Epithelial cell of umbilical artery (primary cell): ENCODE measurements at places on chromosomes 2 and 18. TPM values are rescaled to one million over a fixed set of nuclear protein-coding genes. Genes with fewer than 3 reads are reported as not detected.

The PROM2 gene
- total RNA-seq: 0.30 and 0.65 TPM in 2 replicates

The POU3F3 gene
- total RNA-seq: not detected in 2 replicates

The PRKAG3 gene
- total RNA-seq: not detected in 2 replicates

The CREB1 gene
- total RNA-seq: 28.3 and 36.3 TPM in 2 replicates

The CXXC1 gene
- total RNA-seq: 39.3 and 53.3 TPM in 2 replicates

The DPYSL5 gene
- not detected in 2 replicates for total RNA-seq

The IL1F10 gene
- total RNA-seq: not detected in 2 replicates

The RAD51AP2 gene
- total RNA-seq: not detected in 2 replicates
